ENCODE measurements at places on chromosomes 3 and 15.

- DNase-seq, result no peak
Measured at GRCh38 chr3:8617921-8618320, 26.7 kb downstream of the SSUH2 start.

GRCh38 chr15:71801935-71802655, 8.3 kb upstream of the NR2E3 start:
- no peak for DNase-seq

DNA sequence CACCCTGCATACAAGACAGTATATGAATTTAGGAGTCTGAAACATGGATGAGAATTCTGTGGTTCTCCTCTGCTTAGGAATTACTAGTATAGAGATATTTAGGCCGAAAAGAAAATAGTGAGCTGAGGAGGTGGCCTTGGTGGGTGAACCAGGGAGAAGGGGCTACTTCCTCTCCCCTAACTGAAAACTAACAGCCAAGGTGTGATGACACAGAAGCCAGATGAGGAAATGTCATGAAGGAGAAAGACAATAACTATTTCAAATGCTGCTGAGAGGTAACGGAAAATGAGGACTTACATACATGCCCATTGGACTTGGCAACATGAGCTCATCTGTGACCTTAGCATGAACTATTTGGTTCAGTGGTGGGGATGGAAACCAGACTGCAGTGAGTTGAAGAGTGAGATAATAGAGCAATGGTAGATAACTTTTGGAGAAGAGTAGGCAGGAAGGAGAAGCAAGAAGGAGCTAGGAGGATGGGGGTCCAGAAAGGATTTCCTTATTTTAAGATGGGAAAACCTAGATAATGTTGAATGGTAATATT, 114.4 kb upstream of the TSPAN3 start:
- DNase-seq, result no peak

DNA sequence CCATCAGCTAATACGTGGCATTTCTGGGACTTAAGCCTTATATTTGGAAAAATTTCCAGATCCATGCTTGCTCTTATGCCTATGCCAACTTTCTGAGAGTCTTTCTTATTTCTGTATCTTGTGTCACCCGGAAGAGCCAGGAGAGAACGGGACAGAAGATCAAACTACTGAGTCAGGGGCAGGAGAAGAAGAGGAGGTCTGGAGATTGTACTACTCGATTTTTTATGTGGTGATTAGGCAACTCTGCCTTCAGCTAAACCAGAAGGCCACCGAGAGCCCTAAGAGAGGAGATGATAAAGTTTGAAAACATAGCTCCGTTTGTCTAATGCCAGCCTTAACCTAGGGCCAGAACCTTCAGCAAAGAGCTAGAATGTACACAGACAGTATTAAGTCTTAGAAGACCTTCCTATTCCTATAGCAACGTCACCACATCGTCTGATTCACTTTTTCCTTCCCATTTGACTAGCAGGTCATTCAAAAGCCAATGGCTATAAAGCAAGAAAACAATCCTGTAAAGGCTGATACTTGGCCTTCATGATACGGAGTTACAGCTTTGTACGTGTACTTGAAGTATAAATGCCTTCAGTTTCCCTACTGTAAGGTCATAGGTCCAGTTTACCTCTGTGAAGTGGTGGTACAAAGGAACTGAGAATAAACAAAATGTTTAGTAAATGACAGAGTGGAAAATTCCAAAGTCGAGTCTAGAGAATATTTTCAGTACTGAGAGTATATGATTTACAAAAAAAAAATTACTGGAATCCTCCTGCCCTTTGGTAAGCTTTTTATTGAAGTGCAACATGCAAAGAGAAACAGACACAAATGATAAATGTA, 96.1 kb upstream of the ICE2 start:
- no peak for DNase-seq

DNA sequence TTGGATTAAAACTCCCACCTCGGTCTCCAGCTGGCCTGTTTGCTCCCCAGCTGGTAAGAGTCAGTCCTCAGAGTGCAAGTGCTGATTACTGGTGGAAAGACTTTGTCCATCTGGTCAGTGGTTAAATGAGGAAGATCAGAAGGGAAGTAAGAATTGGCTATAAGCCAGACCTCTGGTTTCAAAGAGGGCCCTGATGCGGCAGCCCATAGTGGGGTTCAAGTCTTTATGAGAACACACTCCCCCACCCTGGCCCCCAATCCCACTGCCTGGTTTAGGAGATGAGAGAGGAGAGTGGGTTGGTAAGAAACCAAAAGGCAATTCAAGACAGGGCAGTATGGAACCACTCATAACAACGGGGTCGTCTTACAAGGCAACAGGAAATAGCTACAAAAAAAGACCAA, 65.0 kb downstream of the FRMD4B start:
- no peak for DNase-seq

GRCh38 chr3:42683875-42684598, 1.3 kb upstream of the KLHL40 start:
- peak; percentile 29 for DNase-seq

- DNase-seq, result no peak
Measured at GRCh38 chr15:81548365-81549130, 174.5 kb upstream of the TMC3 start.

GRCh38 chr3:129621626-129622225, 15.2 kb upstream of the PLXND1 start:
- DNase-seq, result no peak

DNA sequence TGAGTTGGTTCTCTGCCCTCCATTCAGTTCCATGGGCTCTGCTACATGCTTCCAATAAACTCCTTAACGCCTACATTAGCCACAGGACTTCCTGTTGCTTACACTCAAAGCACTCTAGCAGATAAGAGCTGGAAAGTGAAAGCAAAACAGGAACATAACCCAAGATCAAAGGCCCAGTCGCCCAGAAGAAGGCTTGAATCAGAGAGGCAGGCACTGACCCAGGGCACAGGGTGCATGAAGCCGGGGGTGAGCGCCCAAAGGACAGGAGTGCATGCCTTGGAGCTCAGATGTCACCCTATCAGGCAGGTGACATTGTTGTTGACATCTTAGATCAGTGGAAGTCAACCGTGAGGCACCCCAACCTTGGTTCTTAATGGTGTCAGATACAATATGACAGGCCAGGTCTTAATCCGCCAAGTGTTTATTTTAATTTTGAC, 235.1 kb downstream of the UACA start:
- DNase-seq, result no peak

DNA sequence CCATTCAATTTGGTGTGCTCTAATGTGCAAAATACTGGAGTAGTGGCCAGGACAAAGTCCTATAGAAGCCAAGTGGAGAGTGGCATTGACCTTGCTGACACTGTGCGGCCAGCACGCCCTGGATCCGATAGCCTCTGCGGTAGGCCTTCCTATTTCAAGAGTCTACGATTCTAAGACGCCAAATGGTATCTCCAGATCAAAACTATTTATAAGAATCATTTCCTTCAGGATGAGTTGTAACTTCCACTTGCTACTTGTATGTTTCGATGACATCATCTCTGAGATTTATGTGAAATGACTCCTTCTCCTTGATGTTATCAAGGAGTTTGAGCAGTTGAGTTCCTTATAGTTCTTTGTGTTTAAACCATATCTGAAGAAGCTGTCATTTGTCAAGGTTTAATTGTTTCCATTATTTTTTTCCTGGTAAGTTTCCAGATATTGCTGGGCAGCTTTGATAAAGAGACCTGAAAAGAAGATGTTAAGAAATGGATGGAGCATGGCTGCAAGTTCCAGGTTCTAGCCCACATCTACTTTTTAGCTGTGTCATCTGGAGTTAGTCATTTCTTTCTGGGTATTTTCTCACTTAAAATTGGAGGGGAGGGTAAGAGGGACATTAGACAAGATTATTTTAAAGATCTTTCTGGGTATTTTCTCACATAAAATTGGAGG, 71.8 kb downstream of the TMEM44 start:
- no peak for DNase-seq

GRCh38 chr3:128239304-128239703, 86.0 kb downstream of the EEFSEC start:
- DNase-seq, result no peak

DNA sequence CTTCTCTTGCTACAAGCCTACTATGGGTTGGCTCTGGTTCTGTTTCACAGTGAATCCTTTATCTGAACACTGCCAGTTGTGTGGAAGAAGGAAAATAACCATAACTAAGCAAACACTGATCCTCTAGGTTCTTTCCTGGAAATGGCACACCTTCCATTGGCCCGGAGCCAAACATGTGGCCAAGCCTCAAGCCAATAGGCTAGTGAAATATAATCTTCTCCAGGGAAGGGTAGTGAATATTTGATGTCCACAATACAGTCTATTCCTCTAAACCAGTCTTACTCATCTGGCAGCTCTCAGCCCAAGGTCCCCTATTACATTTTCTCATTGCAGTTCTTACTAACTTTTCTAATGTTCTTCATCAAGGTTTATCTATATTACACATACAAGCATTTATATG, 921.3 kb downstream of the TUSC7 start:
- no peak for DNase-seq

DNA sequence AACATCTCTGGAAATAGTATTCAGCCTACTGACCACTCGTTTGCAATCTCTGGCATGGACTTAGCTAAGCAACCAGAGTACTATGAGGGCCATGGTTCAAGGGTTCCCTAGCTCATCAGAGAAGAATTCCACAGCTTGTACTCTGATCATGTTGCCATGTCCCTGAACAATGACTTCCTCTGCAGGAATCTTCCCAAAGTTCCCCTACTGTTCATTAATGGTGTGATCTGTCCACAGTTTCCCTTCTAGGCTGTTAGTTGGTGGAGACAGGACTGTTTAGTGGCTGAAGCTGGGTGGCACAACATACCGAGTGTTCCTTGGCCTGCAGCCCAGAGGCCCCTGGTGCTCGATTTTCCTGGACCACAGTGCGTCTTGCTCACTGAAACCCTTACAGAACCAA, 44.4 kb upstream of the GALNT15 start:
- DNase-seq, result no peak
